Kidney epithelial cell (primary cell): ENCODE measurements at places on chromosomes 1 and 21.

DNA sequence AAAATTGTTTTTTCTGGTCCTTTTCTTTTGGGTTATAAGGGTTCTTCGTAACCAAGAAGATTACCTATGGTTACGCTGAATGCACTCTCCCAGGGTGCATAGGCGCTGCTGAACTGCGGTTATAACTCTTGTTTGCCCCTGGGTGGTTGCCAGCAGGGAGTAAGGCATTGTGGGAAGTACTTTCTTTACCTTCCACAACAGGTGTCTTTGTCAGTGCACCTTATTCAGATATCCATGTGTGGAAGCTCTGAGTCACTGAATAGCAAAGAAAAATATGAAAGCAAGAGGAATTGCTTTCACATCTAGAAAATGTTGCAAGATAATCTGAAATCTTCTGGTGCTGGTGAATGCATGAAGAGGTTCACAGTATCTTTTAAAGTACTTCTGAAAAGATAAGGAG lies 124.4 kb upstream of the CACYBP start:
- no peak for DNase-seq

GRCh38 chr21:46328151-46328550 lies 4.2 kb downstream of the PCNT start:
- DNase-seq = no peak

- DNase-seq = no peak
These were observed 26.1 kb upstream of the MTMR11 start for GRCh38 chr1:149962736-149963135.

DNA sequence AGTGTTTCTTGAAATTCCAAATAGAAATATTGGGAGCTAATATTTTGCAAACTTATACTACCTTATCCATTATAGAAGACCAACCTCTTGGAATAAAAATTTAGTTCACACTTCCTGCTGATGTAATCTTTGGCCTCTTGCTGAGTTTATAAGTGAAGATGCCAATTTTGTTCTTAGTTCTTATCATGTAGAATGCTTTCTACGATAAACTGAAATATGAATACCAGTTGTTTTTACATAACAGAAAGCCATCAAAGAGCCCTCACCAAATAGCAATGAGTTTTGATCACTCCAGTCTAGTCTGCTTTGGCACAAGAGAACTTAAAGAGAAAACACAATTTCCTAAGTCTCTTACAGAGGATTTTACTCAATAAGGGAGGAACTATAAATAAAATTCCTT lies 89.5 kb downstream of the DENND1B start:
- DNase-seq = no peak

- no peak for DNase-seq
These were observed 183.5 kb downstream of the RERE start for GRCh38 chr1:8633741-8634501.

GRCh38 chr1:213698092-213698702 lies 289.6 kb upstream of the PROX1 start:
- DNase-seq = no peak

DNA sequence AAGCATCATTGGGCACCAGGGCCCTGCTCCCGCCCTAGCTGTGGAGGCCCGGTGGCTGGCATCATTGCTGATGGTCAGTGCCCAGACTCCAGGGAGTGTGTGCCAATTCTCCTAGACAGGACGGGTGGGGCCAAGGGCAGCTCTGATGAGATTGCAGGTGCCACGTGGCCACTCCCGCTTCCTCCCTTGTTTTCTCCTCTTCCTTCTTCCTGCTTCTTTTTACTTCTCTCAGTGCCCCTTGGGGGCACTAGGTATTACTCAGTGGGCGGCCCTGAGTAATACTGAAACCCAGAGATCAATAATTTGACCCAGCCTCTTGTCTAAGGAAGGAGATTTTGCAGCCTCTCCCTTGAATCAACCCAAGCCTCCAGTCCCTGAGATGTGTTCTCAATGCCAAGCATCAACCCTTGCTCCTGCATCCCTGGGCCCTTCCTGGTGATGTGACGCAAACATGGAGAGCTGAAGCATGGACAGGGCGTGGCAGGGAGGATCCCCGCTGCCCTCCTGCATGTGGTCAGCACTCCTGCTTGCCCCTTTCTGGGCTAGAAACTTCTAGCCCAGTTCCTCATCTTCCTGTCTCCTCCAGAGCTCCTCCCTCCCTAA lies 32.4 kb downstream of the CDK18 start:
- DNase-seq = no peak

- no peak for DNase-seq
These were observed 56.1 kb upstream of the TACSTD2 start for GRCh38 chr1:58633121-58633520.

DNA sequence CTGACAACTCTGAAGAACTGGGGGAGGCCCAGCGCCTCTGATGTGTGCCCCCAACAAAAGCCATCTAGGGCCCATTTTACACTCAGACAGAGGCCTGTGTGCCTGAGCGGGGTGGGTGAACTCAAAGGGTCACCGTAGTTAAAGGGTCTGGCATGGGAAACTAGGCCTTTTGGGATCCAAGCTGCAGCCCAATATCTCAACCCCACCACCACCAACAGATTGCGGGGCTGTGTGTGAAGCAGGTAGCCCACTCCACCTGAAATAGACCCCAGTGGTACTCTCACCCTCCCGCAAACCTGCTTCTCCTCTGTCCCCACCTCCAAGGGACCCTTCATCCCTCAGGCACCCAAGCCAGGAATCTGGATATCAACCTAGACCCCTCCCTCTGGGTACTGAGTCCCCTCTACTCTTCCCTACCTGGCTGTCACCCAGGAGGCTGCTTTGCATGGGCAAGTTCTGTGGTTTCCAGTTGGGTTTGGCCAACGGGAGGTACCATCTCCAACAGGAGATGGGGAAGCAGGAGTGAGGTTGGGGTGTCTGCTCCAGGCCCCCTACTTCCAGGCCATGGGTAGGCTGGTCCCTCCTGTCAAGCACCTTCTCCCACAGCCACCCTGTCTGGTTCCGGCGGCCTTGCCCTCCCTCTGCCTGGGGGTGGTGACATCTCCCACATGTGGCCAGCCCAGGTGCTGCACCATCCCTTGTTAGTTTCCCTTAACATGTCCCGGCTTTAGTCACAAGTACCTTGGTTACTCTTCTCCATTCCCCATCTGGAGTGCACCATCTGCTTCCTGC lies 35.2 kb upstream of the LRP8 start:
- DNase-seq = no peak

DNA sequence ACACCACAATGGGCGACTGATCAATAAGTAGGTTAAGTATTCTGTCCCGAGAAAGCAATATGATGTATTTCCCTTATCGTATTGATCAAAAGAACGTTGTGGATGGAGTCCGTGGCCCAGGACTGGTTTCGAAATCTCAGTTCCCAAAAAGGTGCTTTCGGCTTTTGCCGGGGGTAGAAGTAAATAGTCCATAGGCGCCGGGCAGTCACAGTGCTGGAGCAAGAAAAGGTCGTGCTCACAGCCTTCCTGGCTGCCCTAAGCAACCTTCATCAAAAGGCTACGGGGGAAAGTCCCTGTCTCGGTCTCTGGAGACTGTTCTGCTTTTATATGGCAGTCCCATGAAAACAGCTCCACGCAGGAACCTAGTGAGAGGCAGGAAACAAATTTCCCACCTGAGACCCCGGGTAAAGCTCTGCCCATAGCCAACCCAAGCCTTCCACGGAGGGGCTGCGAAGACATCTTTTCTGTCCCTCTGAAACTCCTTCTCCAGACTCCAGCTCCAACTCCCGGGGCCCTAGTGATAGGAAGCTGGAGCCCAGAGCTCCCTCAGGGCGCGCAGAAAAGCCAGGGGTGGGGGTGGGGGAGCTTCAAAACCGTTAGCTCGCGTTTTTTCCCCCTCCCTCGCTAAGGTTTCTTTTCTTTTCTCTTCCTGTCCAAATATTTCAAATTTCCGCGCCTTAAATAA lies 7.0 kb downstream of the CDKN2C start:
- DNase-seq = no peak

DNA sequence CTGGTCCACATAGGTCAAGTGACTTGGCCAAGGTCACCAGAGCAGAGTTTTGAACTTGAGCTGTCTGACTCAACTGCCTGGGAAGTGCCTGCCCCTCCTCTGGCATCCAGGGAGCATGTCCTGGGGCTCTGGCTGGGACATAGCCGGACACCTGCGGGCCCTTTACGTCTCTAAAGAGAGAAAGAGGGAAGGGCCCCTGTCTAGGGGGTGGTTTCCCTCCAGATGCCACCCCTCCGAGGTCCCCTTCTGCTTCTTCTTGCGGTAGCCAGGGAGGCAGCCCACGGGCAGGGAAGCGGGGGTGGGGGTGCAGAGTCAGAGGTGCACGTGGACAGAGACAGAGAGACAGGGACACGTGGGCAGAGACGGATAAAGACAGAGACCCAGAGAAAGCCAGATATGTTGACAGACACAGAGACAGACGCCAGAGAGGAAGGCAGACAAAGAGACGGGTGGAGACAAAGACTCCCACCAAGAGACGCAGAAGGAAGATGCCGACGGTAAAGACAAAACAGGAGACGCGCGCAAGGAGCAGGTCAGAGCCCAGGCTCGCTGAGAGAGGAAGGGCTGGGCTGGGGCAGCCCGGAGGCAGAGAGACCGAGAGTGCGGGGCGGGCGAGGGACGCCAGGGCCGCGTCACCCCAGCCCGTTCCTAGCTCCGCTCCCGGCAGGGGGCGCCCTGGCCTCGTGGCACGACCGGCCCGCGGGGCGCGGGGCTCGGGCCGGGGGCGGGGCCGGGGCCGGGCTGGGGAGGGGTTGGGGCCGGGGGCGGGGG lies 458 bp upstream of the ALPL start:
- DNase-seq = no peak

GRCh38 chr1:113137563-113137962 lies 64.6 kb downstream of the LRIG2 start:
- DNase-seq = no peak

DNA sequence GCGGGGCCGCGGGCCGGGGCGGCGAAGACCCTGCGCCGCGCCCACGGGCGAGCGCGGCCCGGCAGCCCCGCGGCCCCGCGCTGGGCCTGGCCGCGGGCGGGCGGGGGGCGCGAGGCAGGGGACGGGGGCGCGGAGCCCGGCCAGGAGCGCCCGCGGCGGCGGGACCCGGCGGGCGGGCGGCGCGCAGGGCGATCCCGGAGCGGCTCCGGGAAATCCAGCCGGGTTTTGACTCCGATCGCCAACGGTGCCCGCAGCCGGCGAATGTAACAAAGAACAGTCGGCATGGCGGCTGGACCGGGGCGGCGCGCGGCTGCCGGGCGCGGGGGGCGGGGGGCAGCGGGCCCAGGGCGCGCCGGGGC lies 334 bp downstream of the PRDM15 start:
- DNase-seq = no peak

GRCh38 chr21:34814529-34814951 lies 145.7 kb downstream of the CLIC6 start:
- no peak for DNase-seq

DNA sequence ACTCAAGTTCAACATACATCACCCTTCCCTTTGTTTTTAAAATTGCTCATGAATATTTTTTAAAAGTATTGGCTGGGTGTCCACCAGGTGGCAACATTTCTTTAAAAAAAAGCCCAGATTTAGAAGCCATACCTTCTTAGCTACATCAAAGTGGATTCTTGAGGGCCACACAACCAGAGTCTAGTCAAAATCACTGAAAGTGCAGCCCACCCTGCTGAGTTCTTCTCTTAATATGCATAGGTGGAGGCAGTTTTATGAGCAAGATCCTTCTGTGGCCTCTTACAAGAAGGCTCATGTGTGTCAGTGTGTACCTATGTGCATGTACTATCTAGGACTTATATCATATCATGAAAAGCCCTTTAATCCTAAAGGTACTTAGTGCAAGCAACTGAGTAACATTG lies 16.9 kb upstream of the GNG12 start:
- no peak for DNase-seq

DNA sequence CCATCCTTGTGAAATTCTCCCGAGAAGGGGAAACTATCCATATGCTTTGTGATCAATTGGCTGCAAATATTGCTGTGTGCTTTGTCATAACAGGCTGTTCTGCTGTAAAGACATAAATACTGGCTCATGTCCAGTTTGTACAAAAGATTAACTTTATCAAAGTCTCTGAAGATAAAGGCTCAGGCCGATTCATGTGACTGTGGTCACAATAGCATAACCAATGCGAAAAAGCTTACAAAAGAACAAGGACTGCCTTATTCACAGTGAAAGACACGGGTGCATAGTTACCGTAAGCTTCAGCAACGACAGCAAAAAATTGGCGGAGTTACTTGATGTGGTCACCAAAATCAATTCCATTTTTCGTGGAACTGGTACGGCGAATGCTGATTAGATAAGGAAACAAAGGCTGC lies 173.6 kb upstream of the CHRM3 start:
- no peak for DNase-seq

DNA sequence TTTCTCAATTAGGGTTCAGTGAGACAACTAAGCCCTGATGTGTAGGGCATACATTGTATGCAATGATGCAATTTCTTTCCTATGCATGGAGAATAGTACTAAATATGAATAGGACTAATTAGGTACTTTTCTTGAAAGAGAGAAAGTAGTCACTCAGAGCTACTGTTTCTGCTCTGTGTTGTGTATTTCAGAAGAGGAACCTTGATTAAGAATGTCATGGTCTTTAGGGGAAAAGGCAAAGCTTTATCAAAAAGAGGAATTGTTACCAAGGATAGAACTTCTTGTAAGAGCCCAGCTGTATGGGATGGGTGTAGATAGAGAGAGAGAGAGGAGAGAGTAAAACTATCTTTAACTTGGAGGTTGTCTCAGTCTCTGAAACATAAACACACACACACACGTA lies 49.1 kb downstream of the HLX start:
- no peak for DNase-seq

- DNase-seq = no peak
These were observed 5.5 kb downstream of the KCNA10 start for GRCh38 chr1:110513511-110513910.

DNA sequence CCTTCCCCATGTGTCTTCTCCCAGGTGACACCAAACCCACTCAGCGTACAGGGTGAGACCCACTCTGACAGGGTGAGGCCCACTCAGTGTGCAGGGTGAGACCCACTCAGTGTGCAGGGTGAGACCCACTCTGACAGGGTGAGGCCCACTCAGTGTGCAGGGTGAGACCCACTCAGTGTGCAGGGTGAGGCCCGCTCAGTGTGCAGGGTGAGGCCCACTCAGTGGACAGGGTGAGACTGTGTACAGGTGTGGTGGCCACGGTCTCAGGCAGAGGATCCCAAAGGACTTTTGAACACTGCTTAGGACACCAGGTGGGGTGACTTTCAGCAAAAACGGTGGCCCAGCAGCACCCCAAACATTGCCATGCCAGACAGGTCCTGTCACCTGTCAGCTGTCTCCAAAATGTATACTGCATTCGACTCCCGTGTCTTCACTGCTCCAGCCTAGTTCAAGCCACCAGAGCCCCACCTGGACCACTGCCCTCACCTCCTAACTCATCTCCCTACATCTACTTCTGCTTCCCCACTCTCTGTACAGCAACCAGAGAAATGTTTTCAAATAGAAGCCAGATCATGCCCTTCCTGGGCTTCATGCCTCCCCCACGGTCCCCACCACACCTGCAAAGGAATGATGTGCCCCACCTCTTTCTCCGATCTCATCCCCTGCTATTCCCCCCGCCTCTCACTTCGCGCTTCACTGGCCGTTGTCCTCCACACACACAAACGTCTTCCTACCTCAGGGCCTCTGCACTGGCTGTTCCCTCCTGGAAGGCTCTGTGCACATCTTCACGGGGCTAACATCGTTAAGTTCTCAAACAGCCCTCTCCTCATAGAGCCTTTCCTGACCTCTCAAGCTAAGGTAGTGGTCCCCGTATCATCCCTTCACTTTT lies 52.1 kb downstream of the ACBD3 start:
- DNase-seq = no peak
